Mammary microvascular endothelial cell (primary cell): ENCODE measurements at places on chromosomes 6 and 20. TPM values are rescaled to one million over a fixed set of nuclear protein-coding genes. Genes with fewer than 3 reads are reported as not detected.

The TRAPPC3L gene
- 0.10 TPM in 1 of 2 replicates, not detected in the other for total RNA-seq

The SALL4 gene
- under 0.01 and 0.10 TPM in 2 replicates for total RNA-seq

The PROKR2 gene
- total RNA-seq, result not detected in 2 replicates

The APOBEC2 gene
- total RNA-seq, result not detected in 2 replicates

The SLC2A4RG gene
- 30.6 and 42.5 TPM in 2 replicates for total RNA-seq
